ENCODE measurements at places on chromosomes 12 and 14.

GRCh38 chr14:103708750-103709187 lies 6.5 kb downstream of the XRCC3 start:
- no peak for DNase-seq

- DNase-seq: no peak
Measured at GRCh38 chr12:126404293-126404881, 1339.2 kb downstream of the AACS start.

GRCh38 chr12:78470354-78471195 lies 394.0 kb upstream of the SYT1 start:
- DNase-seq: no peak

DNA sequence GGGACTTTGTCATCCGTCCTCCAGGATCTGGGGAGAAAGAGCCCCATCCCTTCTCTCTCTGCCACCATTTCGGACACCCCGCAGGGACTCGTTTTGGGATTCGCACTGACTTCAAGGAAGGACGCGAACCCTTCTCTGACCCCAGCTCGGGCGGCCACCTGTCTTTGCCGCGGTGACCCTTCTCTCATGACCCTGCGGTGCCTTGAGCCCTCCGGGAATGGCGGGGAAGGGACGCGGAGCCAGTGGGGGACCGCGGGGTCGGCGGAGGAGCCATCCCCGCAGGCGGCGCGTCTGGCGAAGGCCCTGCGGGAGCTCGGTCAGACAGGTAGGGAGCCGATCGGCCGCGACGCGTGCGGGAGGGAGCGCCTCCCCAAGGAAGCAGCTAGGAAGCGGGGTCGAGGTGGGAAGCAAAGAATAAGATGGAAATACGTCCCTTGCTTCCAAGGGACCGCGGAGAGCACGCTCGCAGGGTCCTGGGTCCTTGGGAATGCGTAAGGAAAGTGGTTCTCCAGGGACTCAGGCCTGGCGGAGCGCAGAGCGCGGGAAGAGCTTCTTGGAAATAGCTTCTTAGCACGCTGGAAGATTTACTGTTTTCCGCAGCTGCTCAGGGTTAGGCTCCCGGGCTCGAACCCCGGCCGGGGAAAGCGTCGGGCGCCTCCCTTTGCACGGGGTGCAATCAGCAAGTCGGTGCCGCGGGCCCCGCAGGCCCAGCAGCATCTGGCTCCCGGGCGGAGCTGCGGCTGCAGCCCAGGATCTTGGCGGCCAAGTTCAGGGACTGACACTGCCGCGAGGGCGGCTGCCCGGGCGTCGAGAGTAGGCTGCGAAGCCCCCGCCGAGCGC lies 457 bp downstream of the SOCS2 start:
- no peak for DNase-seq

- DNase-seq: no peak
Measured at GRCh38 chr12:81843599-81843998, 84.4 kb upstream of the PPFIA2 start.

DNA sequence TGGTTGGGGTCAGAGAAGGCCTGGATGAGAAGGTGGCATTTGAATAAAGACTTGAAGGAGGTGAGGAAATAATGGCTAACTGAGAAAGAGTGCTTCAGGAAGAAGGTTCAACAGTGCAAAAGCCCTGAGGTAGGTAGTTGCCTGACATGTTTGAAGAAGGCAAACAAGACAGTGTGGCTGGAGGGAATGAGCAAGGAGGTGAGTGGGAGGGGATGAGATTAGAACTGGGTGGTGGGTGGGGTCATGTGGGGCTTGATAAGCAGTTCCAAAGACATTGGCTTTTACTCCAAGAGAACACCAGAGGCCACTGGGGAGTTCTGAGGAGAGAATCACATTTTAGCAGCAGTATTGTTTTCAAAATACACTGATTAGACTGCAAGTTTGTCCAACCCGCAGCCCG lies 50.5 kb downstream of the HSPB8 start:
- no peak for DNase-seq

DNA sequence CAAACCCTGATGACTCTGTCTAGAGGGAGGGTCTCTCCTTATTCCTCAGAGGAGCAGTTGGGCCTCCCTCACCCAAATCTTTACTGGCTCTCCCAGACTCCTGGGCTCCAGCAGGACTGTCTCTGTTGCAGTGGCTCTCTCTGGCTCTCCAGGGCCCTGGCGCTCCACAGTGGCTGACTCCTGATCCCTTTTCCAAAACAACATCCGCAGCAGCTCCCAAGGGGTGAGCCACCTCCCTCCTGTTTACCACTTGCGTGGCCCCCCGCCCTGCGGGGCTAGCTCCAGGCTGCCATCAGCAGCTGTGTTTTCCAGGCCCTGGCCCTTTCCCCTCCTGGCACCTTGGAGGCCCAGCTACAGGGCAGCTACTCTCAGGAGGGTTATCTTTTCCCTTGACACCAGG lies 123.5 kb downstream of the CALM1 start:
- no peak for DNase-seq
